ENCODE measurements at places on chromosomes 1 and 21.

DNA sequence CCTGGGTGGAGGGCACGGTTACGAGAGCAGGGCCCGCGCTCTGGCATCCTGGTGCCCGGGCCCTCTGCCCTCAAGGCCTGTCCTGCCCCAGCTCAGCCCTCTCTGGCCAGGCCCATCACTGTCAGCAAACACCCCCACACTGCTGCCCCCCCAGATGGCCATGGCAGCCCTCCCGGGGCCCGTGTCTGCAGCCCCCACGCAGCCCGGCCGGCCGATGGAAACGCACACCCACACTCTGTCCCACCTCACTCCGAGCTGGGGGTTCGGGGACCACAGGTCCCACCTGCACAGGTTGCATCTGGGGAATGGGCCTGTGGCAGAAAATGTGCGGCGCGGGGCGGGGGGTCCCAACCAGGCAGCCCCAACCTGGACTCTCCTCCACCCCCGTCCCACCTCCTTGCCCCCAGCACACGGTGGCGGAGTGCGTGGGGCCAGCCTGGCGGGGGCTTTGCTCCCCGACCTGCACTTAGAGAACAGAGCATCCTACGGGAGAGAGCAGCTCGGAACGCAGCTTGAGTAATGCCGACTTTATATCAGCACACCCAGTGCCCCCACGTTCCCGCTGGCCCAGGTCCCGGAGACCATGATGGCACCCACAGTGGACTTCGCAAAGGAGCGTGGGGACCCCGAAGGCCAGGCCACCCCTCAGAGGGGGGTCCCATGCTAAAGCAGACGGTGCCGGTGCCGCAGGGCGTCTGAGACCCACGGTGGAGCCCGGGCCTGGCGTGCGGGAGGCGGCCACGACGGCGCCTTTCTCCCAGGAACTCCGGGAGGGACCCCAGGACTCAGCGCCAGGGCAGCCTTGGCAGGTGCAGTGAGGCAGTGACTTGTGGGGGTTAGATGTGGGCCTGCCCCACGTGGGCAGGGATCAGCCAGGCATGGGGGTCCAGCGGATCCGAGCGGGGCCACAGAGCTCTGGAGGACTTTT is 7.5 kb upstream of the RNF223 start:
- DNase-seq, result no peak

- DNase-seq, result no peak
Measured at GRCh38 chr1:44089371-44090048, 29.1 kb upstream of the KLF17 start.

- peak; percentile 99 for DNase-seq
Measured at GRCh38 chr1:27044613-27045151, 32.0 kb upstream of the TENT5B start.

DNA sequence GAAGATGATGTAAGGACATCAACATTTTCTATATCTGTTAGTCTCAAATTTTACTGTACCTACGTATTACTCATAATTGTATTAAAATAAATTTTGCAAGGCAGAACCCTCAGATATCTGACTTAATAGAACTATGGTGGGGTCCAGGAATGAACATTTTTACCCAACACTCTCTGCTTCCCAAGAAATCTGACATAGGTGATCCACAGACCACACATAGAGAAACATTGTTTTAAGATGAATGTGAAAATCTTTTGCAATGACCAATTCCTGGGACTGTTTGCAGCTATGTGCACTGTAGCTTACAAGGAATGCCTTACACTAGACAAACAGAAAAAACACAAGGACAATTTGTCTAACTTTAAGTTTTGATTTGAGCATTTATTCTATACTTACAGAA is 645.6 kb upstream of the ADGRL2 start:
- no peak for DNase-seq

- no peak for DNase-seq
Measured at GRCh38 chr1:194442901-194443575, 1256.6 kb upstream of the B3GALT2 start.

DNA sequence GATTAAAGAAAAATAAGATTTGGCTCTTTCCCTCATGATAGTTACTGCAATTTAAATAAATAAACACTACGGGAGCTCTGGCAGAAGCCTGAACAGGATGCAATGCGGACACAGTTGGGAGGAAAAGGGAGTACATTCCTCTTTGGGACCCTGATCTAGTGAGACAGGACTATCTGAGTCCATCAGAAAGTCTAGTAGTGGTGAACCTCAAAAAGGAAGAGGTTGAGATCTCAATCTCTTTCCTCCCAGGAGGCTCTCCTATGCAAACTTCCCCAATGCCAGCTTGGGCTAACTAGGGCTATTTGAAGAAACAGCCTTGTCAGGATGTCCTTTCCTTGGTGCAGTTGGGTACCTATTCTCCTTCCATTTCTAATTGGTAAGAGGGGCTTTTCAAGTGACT is 4.9 kb upstream of the ABCD3 start:
- no peak for DNase-seq

GRCh38 chr1:218284377-218284916 is 646 bp upstream of the RRP15 start:
- no peak for DNase-seq

DNA sequence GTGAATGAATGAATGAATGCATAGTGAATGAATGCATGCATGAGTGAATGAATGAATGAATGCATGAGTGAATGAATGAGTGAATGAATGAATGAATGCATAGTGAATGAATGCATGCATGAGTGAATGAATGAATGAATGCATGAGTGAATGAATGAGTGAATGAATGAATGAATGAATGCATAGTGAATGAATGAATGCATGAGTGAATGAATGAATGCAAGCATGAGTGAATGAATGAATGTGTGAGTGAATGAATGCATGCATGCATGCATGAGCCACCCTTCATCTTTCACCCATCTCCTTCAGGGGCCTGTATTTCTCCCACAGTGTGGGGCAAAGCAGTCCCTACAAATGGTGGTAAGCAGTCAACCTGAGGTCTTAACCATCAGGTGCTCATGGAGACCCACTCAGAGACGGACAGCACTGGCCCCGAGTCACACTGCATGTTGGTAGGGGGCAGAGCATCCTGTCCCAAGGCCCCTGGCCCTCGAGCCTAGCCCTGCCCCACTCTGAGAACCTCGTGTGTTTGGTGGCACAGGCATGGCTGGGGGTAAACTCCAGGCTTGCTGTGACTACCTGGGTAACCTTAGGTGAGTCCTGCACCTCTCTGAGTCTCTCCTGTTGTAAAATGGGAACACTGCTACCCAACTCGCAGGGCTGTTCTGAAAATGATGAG is 28.0 kb upstream of the PAX7 start:
- no peak for DNase-seq

GRCh38 chr21:33008333-33009051 is 17.2 kb upstream of the OLIG2 start:
- DNase-seq, result no peak

- no peak for DNase-seq
Measured at GRCh38 chr1:201742476-201742875, 86.5 kb upstream of the IPO9 start.

GRCh38 chr1:3533067-3534048 is 78.0 kb downstream of the MEGF6 start:
- no peak for DNase-seq

DNA sequence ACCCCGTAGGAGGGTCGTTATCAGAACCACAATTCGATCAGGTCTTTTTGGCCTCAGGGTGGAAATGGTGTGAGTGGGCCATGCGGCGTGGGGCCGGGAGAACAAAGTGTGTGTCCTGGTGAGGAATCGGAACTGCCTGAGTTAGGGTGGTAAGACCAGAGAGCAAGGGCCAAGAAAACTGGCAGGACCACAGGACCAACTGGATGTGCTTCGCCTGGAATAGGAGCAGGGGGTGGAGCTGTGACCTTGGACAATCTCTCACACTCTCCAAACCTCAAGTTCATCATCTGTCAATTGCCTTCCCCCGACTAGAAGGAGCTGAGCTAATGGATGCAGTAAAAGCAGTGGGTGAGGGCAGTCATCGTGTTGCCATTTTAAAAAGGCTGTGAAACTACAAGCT is 59.5 kb downstream of the NAV1 start:
- no peak for DNase-seq

DNA sequence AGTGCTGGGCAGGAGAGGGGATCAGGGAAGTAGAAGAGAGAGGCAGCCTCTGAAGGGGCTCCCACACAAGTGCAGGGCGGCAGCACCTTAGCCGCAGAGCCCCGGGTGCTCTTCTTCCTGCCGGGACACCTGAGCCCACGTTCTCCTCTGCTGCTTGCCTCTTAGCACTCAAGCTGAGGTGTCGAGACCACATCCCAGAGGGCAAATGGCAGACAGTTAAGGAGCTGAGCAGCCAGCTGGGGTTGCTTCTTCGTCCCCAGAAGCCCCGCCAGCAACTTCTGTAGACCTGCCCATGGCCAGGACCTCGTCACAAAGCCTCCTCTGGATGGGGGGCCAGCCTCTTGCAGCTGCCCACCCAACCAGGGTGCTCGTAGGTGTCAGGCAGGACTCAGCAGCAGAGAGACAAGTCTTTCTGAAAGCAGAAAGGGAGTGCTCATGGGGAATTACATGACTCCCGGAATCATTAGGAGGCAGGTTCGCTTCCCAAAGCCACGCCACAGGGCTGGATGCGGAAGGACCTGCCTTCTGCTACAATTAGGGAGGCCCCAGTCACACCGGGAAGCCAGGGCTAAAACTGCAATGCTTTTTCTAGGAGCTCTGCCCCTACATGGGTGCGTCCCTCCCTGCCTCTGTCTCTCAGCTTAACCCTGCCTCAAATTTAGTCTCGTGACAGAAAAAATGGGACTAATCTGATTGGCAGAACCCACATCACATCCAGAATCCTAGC is 141.4 kb upstream of the RAB4A start:
- DNase-seq, result no peak

DNA sequence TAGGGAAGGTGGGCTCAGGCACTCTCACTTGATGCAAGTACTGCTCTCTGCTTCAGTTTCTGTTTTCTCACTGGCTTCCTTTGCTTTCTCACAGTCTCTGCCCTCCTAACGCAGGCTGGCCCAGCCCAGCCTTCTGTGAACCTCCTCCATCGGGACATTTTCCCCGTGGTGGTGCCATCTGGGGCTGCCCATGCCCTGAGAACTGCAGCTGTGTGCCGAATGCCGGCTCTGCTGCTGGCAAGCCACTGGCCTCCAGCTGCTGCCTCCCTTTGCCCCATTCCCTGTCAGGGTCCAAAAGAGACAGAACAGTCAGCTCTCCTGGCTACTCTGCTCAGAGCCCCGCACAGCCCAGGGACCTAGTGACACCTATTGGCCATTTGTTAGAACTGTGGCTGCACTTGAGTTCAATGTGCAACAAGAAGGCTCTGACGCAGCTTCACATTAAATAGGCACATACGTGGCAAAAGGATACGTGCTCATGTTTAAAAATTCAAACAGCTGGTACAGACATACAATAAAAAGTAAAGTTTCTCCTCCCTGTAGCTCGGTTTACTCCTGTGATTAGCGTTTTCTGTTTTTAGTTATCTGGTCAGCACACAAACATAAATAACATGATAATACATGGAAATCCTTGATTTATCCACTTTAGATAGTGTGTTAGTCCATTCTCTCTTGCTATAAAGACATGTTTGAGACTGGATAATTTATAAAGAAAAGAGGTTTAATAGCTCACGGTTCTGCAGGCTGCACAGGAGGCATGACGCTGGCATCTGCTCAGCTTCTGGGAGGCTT is 46.6 kb downstream of the FCRL5 start:
- no peak for DNase-seq

All from omental fat pad (tissue), 4 donors.